BE2C (cell line): ENCODE measurements at places on chromosomes 5 and 9.

- DNase-seq, result no peak
Measured at GRCh38 chr9:132069046-132069898, 10.4 kb downstream of the MED27 start.

DNA sequence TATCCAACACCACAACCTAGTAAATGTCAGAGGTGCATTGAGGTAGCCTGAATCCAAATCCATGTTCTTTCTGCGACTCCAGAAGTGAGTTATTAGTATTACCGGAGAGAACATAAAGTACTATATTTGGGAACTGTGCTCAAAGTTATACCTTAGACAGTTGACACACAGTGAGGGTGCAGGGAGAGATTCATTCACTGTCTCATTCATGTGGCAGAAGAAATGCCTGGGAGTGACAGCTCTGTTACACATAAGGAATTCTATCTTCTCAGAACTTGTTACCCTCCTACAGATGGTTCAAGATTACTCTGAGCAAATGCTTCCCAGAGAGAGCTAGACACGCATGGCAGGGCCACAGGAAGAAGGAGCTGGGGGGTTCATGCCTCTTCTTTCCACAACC, 103.0 kb downstream of the ATP10B start:
- DNase-seq, result no peak

- peak; percentile 55 for DNase-seq
Measured at GRCh38 chr5:132190161-132190817, 37.4 kb downstream of the P4HA2 start.

GRCh38 chr9:114031948-114032840, 45.9 kb downstream of the AMBP start:
- peak; percentile 39 for DNase-seq

DNA sequence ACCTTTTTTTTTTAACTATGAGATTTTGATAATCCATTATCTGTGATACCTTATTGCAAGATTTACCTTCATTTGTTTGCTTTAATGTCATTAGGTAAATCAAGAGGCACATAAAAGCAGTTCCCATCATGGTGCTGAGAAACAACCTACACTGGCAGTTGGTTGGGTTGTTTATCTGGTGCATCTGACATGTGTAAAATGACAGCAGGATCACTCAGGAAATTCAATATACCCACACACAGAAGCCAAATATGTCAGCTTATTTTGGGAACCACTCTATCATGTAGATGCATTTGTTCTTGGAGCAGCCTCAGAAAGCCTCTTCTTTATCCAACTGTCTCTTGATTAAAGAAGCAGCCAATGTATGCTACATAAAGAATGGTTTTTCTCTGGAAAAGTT, 7.8 kb upstream of the CCDC192 start:
- DNase-seq, result no peak

- no peak for DNase-seq
Measured at GRCh38 chr5:17150531-17150930, 66.9 kb upstream of the BASP1 start.

DNA sequence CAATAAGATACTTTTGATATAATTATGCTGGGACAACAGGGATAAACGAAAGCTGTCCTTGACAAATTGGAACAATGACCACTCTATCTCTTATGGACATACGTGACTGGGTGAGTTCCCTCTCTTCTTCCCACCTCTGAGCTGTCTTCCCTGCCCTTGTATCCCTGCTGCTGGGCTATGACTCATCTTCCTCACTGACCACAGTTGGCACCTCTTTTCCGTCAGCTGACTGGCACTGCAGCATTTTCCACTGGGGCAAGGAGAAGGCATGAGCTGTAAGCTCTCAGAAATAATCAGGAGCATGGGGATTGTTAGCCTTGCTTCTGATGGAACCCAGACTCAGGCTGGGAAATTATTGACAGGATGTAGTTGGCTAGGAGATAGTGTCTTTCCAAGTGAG, 48.7 kb downstream of the PCSK1 start:
- DNase-seq, result no peak

- DNase-seq, result no peak
Measured at GRCh38 chr5:58185801-58186200, 274.1 kb downstream of the PLK2 start.

DNA sequence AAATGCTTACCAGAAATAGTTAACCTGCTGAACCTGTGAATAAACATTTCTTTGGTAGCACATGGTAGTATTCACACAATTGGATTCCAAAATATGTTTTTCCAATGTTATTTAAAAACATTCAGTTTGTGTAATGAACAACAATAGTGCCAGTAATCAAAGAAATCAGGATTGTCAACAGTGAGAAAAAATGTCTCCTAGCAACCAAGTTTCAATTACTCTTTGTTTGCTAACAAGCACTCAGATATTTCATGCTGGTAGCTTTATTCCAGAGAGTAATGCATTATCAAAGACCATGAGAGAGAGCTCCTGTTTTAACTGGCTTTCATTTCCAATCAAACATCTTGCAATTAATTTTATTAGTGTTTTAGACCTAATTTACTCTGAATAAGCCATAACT, 768.1 kb upstream of the GRAMD2B start:
- no peak for DNase-seq

DNA sequence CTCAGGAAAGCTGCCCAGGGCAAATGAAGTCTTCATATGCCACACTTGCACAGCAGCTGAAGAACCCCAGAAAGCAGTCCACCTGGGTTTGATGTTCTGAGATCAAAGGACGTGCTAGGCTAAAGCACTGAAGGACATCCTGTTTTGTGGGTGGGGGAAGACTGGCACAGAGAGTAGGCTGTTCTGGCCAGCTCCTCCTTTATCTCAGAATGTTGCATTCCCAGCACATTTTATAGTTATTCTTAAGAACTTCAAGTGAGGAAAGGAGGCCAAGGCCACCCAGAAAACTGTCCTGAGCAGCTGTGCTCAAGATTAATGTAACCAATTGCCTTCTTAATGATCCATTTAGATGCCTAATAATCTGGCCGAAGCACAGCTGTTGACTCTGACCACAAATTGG, 10.9 kb downstream of the SHOC1 start:
- no peak for DNase-seq

GRCh38 chr9:99259231-99259918, 37.3 kb downstream of the SEC61B start:
- DNase-seq, result peak; percentile 65

DNA sequence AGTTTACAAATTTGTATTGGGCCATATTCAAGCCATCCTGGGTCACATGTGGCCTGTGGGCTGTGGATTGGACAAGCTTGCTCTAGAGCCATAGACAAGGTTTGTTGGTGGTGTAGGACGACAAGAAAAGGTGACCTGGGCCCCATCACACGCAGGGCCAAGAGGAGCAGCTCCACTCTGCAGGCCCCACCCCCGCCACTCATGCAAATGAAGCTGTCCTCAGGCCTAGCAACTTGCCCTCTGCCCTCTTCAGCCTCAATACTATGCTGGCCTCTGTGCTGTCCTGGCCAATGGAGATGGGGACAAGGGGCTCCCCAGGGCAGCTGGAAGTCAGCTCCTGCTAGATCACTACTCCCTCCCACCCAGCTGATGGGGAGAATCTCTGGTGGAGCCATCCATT, 55.2 kb upstream of the TMEM252 start:
- no peak for DNase-seq

- DNase-seq, result peak; percentile 29
Measured at GRCh38 chr5:147554261-147554817, 44.5 kb upstream of the DPYSL3 start.

GRCh38 chr5:133950821-133951612, 17.4 kb downstream of the C5orf15 start:
- DNase-seq, result no peak

GRCh38 chr9:135884328-135885035, 22.9 kb downstream of the CAMSAP1 start:
- no peak for DNase-seq

GRCh38 chr5:82720213-82721086, 356.7 kb downstream of the TMEM167A start:
- DNase-seq, result no peak

DNA sequence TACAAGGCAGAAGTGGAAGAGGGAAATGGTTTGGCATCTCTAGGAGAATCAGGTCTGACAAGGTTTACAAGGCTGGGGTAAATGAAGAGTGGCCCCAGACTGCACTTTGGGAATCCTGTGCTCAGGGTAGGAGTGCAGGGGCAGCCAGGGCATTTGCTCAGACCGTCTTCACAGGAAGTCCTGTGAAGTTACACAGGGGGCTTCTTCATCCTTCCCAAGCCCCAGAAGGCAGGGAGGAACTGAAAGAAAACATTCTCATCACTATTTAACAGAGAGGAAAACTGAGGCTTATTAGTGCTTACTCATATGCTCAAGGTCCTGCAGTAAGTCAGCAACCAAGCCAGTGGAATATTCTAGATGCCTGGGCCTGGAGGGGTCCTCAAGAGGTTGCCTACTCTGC, 80.7 kb downstream of the NRG2 start:
- no peak for DNase-seq

DNA sequence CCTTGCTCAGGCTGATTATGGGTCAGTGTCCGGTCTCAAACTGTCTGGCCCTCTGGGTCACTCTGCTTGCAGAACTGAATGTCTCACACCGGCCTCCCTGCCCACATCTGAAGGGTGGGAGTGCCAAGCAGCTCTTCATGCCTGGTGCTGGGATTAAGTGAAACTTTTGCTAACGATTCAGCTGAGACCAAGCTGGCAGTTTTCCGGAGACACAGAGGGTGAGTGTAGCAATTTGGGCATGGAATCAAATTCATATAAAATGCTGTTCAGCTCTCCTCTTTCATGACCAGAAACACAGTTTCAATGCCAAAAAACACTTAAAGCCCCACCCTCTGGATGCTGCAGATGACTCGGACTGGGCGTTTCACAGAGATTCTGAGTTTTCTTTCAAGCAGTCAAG, 207.5 kb downstream of the NXNL2 start:
- DNase-seq, result no peak

GRCh38 chr5:40655138-40655537, 24.6 kb upstream of the PTGER4 start:
- DNase-seq, result no peak

DNA sequence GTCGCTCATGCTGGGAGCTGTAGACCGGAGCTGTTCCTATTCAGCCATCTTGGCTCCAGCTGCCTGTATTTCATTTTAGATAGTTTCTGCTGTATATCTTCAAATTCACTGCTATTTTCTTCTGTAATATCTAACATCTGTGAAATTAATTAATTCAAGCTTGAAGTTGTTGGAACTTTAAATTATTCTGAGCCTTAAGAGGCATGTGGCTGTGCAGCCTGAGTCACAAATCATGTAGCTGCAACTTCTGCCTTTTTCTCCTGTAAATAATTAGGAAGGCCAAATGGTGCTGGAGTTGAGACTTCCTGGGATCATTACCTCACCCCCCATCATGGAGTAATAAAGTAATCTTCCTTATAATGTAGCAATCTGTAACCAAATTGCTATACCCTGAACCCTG, 183.3 kb upstream of the PCSK5 start:
- DNase-seq, result no peak

GRCh38 chr5:17891881-17892280, 257.6 kb downstream of the TAF11L14 start:
- DNase-seq, result no peak

- no peak for DNase-seq
Measured at GRCh38 chr5:90528601-90529193, 687 bp downstream of the LYSMD3 start.

DNA sequence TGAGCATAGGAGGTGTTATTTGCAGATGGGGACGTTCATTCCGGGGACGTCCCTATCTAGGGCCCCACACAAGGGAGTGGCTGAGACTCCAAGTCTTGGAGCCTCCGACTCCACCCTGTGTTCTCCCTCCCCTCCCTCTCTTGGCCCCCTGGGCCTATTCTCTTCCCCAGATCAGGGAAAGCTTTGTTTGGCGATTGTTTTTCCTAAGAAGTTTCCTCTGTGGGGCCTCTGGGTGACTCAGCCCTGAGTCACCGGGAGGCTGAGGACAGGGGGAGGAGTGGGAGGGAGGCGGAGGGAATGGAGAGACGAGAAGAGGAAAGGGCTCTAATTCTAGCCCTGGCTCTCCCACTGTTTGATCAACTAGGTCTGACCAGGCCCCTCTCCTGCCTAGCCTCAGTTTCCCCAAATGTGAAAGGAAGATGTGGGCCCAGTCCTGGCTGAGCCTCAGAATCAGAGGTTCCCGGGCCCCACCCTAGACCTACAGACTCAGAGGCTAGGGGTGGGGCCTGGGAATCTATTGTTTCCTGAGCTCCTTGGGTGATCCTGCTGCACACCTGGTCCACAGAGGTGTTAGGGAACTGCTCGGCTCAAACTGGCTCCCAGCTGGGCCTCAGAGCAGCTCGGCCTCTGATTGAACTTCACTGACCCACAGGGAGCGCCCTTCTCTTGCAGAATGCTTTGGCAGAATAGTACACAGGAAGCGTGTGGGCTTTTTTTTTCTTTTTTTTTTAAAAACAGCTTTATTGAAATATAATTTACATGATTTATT, 19.2 kb downstream of the GSN start:
- peak; percentile 55 for DNase-seq

- DNase-seq, result no peak
Measured at GRCh38 chr5:35335752-35336151, 105.5 kb upstream of the PRLR start.

DNA sequence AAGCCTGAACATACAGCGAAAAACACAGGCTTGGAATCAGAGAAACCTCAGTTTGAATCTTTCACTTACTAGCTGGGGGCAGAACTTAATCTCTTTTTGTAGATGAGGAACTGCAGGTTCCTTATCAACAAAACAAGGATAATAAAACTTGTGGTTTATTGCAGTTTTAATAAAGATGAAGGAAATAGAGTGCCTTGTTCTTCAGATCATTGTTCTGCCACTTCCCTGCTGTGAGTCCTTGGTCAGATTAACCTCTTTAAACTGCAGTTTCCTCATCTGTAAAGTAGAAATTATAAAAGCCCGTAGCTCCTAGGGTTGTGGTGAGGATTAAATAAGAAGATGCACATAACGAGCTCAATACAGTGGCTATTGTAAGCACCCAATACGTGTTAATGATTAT, 57.4 kb downstream of the FEM1C start:
- no peak for DNase-seq

- no peak for DNase-seq
Measured at GRCh38 chr5:40962207-40962955, 53.1 kb downstream of the C7 start.
